ENCODE measurements at places on chromosomes 2 and 18.

DNA sequence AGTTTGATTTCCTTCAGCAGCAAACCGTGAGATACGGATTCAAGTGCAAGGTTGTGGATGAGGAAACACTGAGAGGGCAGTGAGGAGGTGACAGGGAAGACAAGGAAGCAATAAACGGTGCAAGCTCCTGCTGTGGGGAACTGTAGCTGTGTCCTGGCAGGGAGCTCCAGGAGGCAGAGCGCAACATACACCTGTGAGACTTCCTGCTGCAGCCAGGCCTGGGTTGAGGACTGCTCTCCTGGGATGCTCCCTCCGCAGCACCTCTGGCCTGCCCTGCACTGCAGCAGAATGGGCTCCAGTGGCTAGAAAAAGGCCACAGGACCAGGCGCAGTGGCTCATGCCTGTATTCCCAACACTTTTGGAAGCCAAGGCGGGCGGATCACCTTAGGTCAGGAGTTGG lies 85.5 kb downstream of the MRO start:
- DNase-seq = no peak

DNA sequence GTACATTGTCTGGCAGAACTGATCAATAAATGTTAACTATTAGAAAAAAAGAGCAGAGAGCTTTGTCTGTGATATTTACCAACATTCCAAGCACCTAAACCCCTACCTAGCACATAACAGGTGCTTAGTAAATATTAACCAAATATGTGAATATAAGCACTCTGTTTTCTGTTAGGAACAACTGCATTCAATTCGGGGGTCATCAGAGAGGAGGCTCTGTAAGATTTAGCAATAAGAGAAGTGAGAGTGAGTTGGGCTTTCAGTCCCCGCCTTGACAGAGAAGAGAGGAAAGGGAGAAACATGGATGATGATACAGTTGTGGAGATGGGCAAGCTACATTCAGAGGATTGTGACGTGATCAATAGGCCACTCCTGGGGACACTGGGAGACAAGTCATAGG lies 47.7 kb downstream of the MYOM1 start:
- DNase-seq = no peak

- no peak for DNase-seq
These were observed 132.2 kb downstream of the SMAD7 start for GRCh38 chr18:48818329-48819254.

DNA sequence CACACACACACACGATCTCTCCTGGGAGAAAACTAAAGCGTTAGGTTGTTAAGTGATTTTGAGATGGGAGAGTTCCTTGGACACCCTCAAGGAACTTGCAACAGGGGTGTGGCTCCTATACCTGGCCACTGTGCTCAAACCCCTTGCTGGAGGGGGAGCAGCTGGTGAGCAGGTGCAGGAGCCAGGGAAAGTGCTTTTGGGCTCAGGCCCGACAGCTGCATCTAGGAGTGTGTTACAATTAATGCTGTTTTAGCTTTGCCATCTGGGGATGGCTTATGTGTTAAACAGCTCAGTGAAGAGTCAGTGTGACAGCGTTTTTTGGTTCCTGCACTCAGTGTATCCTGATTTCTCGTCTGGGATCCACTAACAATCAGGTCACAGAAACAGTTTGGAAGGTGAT lies 510.8 kb downstream of the TRIB2 start:
- no peak for DNase-seq

- DNase-seq = no peak
These were observed 19.1 kb downstream of the SEPTIN2 start for GRCh38 chr2:241334813-241335212.

DNA sequence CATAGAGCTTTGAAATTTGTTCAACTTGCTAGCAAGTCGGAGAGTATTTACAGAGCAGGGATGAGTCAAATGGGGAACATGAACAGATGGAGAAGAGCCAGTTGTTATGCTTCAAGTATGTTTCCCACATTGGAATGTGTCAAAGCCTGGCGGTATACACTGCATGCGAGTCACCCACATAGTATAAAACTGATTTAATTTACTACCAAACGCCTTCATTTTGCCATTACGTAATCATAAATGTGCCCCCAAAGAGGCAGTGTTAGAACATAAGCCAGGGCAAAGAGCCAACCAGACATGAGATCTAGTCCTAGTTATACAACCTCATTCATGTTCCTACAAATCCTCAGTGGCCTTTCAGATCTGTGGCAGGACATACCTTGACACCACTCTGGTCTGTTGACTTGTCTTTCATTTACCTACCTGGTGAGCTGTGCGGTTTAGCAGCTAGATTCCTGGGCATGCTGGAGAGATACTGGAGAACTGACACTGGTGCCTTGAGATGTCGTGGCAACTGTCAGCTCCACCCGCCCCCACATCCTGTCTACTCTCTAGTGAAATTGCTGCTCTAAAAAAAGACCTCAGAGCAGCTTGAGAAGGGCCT lies 21.7 kb upstream of the NRP2 start:
- DNase-seq = peak; percentile 24

DNA sequence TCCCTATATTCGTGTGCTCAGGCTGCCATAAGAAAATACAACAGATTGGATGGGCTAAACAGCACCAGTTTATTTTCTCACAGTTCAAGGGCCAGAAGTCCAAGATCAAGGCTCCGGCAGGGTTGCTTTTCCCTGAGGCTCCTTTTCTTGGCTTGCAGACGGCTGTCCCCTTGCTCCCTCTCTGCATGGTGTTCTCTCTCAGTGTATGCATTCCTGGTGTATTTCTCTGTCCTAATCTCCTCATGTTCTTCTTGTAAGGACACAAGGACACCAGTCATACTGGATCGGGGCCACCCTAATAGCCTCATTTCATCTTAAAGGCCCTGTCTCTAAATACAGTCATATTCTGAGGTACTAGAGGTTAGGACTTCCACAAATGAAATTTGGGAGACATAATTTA lies 62.6 kb upstream of the SLC16A14 start:
- DNase-seq = no peak

GRCh38 chr2:21822505-21822904 lies 698.7 kb downstream of the TDRD15 start:
- no peak for DNase-seq

GRCh38 chr2:232444409-232445148 lies 11.4 kb upstream of the ALPI start:
- DNase-seq = peak; percentile 74

GRCh38 chr2:88810017-88810416 lies 118.5 kb downstream of the RPIA start:
- no peak for DNase-seq

DNA sequence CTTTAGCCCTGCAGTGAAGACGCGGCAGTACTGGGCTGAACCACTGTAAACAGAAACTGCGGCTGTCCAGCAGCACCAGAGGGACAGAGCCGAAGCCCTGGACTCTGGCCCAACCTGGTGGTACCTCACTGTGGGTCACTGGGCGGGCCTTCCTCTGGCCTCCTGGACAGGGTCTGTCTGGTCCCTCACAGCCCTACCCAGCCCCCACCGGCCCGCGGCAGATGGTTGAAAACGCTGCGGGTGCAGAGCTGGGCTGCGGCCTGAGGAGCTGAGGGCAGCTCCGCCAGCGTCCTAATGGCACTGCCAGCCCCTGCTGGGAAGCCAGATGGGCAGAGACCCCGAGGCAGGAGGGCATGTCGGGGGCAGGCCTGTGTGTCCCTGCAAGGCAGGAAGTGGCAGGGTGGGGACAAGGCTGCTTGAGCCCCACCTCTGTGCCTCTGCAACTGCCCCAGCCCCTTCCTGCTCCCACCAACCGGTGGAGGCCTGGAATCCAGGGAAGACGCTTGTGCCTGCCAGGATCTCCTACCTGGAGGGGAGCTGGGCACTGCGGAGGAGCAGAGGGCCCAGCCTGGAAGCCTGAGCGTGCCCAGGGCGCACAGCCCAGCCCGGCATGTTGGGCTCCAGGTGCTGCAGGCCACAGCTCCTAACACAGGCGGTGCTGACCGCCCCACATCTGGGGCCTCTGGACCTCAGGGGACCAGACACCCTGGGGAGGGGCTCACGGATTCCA lies 36.3 kb downstream of the HS6ST1 start:
- DNase-seq = no peak

GRCh38 chr18:1895456-1896185 lies 675.7 kb downstream of the METTL4 start:
- DNase-seq = no peak

- DNase-seq = no peak
These were observed 117.9 kb downstream of the SPHKAP start for GRCh38 chr2:228063558-228063957.

DNA sequence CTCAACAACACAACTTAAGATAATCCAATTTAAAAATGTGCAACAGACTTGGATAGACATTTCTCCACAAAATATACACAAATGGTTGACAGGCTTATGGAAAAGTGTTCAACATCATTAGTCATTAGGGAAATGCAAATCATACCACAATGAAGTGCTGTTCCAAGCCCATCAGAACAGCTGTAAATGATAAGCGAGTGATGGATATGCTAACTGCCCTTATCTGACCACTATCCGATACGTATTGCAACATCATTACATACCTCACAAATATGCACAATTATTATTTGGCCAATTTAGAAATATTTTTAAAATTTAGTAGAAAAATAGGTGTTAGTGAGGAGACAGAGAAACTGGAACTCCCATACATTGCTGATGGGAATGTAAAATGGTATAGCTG lies 62.2 kb downstream of the PPP4R1 start:
- no peak for DNase-seq

DNA sequence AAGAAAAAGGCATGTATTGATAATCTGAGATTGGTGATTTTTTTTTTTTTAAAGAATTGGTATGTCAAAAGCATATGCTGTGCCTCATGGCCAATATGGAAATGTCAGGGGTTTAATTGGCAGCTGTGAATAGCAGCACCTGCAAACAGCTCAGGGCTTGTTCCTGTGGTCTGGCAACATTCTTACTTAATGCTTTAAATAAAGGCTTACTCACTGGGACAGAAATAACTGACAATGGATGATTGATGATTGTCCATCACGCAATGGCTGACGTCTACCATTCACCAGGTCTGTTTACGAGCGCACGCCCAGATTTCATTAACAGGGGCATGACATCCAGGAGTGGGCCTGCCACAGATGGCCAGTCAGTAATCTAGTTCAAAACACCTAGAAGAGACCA lies 66.7 kb downstream of the ETAA1 start:
- DNase-seq = no peak

- DNase-seq = no peak
These were observed 335.0 kb downstream of the CBLN2 start for GRCh38 chr18:72208920-72209676.

GRCh38 chr18:41974796-41975201 lies 19.8 kb downstream of the PIK3C3 start:
- DNase-seq = no peak

GRCh38 chr18:12934454-12935071 lies 13.2 kb upstream of the SEH1L start:
- DNase-seq = peak; percentile 84

DNA sequence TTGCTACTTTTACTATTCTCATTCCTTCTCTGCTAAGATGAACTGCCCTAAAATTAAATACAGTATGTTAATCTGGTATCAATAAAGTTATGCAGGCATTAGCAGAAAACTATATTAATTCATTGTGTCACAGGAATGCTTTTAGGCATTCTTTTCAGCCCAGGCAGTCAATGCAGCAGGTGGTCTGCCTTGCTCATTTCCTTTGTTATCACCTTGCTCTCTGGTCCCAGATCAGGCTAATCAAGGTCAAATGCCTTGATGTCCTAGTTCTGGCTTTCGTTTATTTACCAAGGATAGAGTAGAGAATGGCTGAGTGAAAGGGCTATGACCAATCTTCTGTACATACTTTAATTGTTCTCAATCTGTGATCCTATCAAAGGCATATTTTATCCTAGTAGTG lies 1023.6 kb downstream of the TMEM182 start:
- DNase-seq = no peak

DNA sequence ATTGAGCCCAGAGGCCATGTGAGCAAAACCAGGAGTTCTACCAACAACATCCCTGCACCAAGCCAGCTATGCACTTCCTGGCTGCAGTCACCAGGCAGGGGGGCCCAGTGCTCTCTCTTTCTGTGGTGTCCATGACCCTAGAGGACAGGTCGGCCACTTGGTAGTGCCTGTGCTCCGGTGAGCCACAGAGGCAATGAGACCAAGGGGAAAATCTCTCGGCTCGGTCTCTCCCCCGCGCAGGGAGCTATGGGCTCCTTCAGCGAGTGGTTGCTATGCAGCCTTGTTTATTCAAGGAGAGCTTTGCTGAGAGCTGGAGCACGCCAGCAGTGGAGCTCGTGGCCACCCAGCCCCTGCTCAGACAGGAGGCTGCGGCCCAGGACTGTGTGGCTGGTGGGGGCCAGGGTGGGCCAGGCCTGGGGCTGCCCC lies at the start of gene TOGARAM2:
Gene TOGARAM2, plus strand, starts transcription at position 283 of the 426 bp plus-strand sequence. CDS start 13,537 bp downstream, outside the sequence.
- DNase-seq = no peak

DNA sequence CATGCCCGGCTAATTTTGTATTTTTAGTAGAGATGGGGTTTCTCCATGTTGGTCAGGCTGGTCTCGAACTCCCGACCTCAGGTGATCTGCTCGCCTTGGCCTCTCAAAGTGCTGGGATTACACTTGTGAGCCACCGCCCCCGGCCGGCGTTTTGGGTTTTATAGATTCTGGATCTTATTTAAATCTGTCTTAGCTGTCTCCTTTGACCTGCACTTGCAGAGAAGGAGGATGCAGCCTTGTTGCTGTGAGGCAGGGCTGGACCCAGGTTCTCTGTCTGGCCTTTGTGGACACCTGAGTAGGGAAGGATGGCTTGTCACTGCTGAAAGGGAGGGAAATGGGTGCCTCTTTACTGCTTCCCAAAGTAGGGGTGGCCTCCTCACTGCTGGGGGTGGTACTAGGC lies 83.0 kb upstream of the HS6ST1 start:
- no peak for DNase-seq

DNA sequence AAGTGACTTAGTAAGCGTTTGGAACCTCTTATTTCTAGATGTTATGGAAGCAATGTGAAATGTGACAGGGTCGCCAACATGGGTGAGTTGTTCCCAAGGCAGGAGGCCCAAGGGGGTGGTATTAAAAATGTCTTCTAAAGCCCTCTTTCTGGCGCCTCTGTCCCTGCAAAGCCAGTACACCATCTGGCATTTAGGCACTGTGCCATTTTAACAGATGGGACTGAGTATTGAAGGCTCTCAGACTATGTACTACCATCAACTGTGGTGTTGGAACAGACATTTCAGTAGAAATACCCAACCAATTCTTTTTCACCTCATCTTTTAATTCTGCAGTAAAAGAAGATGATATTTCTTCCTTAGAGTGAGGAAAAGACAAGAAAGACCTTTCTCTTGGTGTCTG lies 384.5 kb upstream of the MMADHC start:
- DNase-seq = no peak

- DNase-seq = no peak
These were observed 77.8 kb downstream of the RAPGEF4 start for GRCh38 chr2:172813314-172813888.

DNA sequence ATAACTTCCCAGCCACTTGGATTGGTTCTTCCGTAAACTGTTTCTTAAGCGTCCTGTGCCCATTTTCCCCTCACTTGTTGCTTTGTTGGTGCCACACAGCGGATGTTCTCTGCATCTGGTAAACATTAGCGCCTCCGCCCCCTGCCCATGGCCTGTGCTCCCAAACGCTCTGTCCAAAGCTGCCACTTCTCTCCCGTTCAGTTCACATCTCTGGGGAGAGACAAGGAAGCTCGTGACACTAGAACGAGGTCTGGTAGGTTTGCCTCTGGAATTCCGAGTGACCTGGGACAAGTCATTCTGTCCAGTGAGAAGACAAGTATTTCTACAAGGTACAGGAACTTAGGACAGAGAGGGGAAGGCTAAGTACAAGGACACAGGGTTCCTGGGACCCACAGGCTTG lies 9.4 kb downstream of the COPS9 start:
- DNase-seq = no peak

All from GM12865 (cell line).